ENCODE measurements at places on chromosomes 12 and 14.

DNA sequence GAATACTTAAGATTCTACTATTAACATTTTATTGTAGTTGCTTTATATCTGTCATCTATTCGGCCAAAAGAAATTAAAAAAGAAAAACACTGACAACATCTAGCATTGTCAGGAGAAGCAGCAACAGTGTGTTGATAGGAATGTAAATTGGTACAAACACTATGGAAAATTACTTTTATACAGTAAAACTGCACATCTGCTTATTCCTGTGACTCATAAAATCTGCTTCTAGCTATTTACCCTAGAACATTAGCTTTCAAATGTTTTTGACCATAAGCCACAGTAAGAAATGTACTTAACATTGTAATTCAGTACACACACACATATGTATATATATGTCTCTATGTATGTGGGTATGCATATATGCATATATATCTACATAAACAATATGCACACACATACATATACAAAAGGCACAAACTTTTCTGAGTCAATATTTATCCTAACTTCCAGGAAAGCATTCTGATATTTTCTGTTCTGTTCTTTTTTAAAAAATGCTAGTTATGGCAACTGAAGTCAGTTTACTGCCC is 278.9 kb upstream of the GARIN2 start:
- no peak for DNase-seq

- no peak for DNase-seq
These were observed 27.0 kb downstream of the LRCOL1 start for GRCh38 chr12:132583411-132583710.

DNA sequence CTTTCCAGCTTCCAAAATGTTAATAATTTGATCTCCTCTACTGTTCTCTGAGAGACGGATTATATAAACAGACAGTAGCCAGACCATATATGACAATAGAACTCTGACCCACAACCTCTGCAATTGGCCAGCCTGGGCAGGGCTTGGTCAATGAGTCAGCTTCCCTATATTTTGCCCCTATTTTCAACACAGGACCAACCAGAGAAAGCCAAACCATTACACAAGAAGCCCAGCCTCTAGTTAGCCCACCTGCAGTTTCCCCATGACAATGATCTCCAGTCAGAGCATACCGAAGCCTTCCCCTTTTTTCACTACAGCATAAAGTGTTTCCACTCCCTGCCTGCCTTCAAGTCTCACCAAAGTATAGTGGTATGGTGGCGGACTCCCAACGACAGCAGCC is 7.6 kb upstream of the EXD2 start:
- DNase-seq: no peak

DNA sequence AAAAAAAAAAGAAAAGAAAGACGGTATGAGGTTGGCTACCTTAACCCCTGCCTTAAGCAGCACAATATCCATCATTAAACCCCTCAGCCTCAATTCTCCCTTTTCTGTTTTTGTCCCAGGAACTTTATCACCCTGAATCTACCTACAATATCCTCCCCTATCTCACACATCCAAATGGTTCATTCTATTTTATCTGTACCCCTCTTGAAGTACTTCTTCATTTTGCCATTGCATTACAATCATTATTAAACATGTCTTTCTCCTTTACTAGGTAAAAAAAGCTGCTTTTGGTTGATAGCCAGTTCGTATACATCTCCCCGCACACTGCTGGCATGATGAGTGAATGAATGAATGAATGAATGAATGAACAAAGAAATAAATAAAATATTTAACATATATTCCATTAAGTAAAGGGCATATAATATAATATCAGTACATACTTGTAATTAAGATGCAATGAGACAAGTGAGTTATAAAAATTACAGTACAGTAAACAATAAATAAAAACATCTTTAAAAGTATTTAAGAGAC is 364 bp upstream of the GPR65 start:
- DNase-seq: no peak

- no peak for DNase-seq
These were observed 43.3 kb downstream of the PPP1R12A start for GRCh38 chr12:79891506-79892162.

- DNase-seq: no peak
These were observed 1154.6 kb downstream of the GALC start for GRCh38 chr14:86838363-86838762.

DNA sequence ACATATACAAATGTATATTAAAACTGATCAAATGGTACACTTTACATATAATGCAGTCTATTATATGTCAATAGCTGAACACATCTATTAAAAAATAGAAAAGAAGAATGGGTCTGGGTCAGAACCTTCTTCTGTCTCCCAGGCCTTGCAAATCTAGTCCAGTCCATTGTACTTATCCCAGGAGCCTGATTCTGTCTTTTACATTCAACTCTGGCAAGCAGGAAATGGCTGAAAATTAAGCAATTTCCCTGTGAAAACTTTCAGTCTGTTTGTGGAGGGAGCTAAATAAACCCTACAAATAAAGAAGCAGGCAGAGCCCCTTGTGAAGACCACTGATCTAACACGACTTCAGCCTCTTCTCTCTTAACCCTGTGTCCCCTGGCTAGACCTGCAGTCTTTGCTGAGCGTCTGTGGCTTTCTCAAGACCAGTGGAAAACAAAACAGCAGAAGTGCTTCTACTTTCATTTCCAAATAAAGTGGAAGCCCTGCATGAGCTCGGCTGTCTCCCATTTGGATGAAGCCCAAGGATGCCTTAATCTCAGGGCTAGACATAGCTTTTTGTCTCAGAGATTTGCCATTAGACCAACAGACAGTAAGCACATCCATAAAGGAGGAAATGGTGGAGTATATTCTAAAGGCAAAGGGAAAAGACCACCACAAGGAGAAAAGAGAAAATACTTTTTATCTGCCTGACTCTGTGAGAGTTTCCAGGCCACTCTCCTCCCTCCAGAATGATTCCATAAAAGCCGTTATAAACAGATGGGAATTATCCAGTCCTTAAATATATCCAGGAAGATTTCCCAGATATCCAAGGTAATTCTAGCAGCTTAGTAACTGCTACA is 48.2 kb downstream of the CRACR2A start:
- no peak for DNase-seq
